ENCODE measurements at places on chromosomes 1 and 21.
A peak's percentile ranks its signal among the peaks of the same experiment; 100 is the strongest.

- DNase-seq, result no peak
Observed at GRCh38 chr1:10450836-10451235, 1.0 kb downstream of the CORT start.

DNA sequence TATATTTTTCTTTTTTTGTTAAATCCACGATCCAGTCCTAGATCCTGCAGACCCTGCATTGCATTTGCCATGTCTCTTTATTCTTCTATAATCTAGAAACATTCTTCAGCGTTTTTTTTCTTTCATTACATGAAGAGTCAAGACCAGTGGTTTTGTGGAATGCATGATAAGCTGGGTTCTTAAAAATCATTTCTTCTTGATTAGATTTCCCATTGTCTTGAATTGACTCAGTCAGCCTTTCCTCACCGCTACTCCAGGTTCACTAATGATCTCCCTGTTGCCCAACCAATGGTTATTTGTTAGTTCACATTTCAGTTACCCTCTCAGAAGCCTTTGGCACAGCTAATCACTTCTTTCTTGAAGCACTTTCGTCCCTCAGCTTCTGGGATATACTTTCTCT is 25.2 kb downstream of the CHD1L start:
- DNase-seq, result no peak

- DNase-seq, result no peak
Observed at GRCh38 chr1:230268371-230269170, 157.6 kb downstream of the PGBD5 start.

DNA sequence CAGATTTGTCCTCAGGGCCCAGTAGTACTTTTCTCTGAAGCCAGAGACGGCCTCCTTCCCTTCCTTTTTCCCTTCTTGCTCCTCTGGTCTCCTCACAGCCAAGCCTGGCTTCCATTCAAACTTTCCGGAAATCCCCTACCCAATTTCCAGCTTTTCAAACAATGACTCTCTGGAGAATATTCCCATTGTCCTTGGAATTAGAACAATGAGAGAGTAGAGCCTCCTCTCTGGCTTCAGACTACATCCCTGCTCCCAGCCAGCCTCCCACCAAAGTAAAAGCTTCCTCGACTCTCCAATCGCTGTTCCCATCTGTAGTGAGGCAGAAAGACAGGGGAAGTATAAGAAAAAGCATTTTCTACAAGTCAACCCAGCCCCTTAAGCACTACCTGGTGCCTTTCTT is 77.7 kb upstream of the SOX13 start:
- no peak for DNase-seq

DNA sequence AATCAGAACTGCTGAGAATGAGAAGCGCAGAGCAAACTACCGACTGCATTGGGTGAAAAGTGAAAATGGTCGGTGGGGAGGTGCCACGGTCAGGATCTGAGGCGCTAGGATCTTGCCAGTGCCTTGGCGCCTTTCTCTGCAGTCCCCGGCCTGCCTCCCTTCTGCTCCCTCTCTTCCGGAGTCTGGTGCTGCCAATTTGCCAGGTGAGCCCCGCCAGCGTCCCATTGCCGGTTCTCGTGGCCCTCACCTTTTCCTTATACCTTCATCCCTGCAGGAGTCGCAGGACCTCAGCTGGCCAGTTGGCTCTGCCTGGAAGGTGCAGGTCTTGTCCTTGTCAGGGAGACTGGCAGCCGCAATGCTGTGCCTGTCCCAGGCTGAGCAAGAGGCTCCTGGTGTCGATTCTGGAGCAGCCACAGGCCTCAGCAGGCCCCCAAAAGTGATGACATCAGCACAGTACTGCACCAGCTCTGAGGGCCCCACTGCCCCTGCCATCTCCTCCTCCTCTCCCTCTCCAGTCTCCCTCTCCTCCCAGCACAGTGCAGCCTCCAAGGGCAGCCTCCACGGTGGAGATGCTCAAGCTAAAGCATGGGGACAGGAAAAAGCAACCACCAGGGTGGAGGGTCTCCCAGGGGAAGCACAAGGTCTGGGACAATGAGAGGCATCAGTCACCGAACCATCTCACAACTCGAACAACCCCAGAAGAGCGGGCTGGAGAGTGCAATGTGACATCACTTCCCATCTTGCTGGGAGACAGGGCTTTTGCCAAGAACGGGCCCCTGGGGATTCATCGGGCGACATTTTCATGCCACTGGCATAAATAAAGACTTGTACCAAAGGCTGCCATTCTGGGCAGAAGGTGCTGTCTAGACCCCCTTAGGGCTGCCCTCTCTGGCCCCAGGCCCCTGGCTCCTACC is 37.1 kb upstream of the H6PD start:
- no peak for DNase-seq

DNA sequence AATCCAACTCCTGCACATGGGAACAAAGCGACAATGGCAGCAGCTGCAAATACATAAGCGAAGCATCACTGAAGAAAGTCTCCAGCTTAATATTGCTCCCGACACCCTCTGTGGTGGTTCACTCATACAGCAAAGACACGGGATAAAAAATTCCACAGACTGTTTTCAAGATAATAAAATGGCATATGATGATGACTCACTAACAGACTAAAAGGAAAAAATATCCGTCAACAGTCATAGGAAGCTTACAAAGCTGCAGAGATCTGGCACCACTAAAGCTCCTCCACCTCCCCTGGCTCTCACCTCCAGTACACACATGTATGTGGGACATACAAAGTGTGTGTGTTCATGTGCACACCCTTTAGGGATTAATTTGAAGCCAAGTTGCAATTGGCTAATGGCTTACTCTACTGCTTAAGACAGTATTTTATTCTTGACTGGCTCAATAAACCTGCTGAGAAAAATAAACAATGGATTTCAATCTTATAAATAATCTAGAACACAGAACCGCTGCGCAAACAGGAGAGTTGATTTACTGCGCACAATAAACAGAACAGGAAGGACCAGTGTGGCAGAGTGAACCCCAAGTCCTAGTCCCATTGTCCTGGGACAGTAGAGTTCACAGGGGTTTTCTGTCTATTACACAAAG is 94.4 kb downstream of the SLC45A1 start:
- no peak for DNase-seq

DNA sequence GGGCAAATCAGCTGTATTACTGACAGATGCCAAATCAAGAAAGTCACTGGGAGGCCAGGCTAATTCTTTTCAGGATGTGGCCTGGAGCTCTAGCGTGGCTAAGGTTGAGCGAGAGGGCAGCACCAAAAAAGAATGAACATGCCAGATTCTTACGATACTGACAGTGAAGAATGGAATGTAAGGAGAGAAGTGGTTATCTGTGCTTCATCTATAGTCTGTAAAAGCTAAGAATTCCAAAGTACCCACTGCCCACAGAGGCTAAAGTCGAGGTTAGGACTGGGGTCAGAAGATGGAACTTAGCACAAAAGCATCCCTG is 32.7 kb downstream of the TFAP2E start:
- DNase-seq, result no peak

DNA sequence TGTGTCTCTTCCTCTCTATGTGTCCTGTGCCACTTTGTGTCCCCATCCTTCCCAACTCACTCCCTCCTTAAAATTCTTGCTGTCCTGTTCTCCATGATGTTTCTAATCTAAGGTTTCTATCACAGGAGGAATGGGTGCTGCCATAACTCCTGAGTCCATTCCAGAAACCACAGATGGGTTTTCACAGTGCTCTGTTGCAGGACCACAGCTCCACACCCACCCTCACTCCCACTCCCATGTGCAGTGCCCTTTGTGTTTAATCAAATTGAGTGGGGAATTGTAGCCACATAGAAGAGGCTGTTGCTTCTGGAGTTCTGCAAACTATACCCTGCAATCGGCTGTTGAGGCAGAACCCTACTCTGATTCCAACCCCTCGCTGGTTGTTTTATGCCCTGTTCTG is 142.1 kb downstream of the SPATA46 start:
- no peak for DNase-seq

GRCh38 chr1:236514703-236515442 is 8.9 kb upstream of the LGALS8 start:
- no peak for DNase-seq

DNA sequence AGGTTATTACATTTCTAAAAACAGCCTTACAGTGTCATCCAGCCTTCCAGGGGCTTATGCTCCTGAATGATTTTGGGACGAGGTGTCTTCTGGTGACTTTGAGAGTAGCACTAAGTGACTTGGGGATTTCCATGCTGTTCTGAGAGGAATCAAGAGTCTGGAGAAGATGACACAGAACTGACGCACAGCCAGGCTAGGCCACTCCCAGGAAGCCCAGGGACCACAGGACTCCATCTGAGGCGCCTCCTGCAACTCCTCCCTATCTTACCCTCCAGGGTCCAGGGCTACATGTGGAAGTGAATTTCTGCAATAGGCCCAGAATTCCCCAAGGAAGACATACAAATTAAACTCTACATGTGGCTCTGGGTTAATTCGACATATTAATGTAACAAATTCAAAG is 92.5 kb downstream of the SLC25A24 start:
- DNase-seq, result peak; percentile 5
